HS-27A (cell line): ENCODE measurements at places on chromosomes 3 and 15.

DNA sequence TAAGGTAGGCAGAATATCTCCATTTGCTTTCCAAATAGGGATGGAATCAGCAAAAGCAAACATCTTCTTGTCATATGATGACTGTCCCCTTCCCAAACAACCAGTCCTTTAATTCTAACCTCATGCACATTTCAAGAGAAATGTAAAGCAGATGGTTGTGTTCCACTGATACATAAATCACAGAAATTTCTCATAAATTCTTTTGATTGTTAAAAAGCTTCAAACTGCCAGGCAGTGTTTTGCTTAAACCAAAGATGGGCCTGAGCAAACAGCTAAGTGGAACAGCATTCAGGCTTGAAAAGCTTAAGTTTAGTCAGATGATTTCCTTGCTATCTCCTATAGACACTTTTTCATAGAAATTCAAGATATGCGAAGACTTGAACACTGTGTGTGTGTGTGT lies 74.3 kb upstream of the SOX2 start:
- no peak for DNase-seq

GRCh38 chr3:43769885-43770425 lies 79.2 kb downstream of the ABHD5 start:
- DNase-seq = no peak

- no peak for DNase-seq
Observed at GRCh38 chr3:149771652-149772271, 19.5 kb upstream of the COMMD2 start.

DNA sequence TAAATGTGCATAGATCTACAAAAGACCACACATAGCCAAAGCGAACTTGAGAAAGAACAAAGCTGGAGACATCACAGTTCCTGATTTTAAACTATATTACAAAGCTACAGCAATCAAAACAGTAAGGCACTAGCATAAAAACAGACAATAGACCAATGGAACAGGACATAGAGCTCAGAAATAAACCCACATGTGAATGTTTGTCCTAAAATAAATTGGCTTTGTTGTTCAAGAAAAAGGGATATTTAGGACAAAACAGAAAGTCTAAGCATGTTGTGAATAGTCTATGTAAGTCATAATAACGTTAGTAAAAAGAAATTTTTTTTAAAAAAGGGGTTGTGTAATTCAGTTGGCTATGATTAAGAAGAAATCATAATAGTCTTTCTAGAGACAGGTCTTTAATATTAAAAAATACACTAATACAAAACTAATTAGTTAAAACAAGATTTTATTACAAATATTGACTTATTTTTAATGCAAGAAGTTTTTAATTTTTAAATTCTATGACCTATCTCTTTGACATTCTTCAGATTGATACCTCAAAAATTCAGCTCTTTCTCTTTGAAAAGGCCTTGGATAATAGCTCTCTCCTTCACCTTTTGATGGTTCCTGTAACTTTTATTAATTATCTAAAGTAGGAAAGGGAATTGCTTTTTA lies 11.6 kb downstream of the TMEM212 start:
- no peak for DNase-seq

- no peak for DNase-seq
Observed at GRCh38 chr3:133209871-133210550, 171.8 kb downstream of the TMEM108 start.

GRCh38 chr15:72113347-72114031 lies 4.5 kb downstream of the MYO9A start:
- no peak for DNase-seq

- DNase-seq = no peak
Observed at GRCh38 chr3:16086690-16087089, 87.8 kb upstream of the GALNT15 start.

DNA sequence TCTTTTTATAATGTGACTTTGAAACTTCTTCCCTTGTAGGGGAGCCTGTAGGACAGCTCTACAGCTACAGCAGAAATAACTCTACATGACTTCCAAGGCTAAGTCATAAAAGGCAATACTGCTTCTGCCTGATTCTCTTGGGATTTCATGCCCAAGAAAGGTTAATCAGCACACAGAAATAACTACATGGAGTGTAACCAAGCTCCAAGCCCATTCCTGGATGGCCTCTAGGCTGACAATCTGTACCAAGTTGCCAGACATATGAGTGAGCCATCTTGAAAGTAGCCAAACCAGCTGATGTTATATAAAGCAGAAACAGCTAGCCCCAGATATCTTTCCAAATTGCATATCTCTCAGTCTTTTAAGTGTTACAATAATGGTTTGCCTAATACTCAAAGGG lies 75.8 kb upstream of the OSTN start:
- DNase-seq = no peak
